ENCODE measurements at places on chromosomes 12 and 14.
A peak's percentile ranks its signal among the peaks of the same experiment; 100 is the strongest.

GRCh38 chr12:122893208-122894153, 2.4 kb downstream of the VPS37B start:
- no peak for DNase-seq

- DNase-seq = no peak
Observed at GRCh38 chr14:85293612-85294234, 236.2 kb upstream of the FLRT2 start.

GRCh38 chr14:76597387-76597786, 163.9 kb upstream of the VASH1 start:
- no peak for DNase-seq

DNA sequence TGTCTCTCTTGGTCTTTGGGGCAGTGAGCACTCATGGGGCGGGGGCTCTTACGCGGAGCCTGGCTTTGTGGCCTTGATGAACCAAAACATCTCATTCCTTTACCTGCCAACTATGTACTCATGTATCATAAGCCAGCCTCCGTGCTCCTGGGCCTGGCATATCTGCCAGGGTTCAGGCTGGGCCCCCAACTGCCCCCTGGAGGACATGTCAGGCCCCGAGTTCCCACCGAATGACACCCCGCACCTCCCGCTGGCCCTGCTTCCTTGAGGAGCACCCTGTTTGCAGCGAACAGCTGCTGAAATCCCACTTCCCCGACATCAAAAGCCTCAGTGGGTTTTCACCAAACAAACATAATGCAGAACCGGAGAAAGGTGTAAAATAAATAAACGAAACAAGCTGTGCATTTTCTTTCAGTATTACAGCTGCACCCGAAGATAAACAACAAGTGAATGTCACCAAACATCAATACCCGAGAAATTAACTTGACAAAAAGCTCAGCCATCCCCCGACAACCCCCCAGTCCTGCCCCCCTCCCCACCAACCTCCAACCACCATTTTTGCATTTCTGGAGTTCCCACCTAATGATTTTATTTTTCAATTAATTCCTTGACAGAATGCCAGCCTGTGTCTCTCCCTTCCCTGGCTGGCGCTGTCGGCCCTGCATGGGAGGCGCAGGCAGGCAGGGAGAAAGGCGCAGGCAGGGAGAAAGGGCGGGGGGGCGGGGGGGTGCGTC, 139.2 kb downstream of the RBM19 start:
- DNase-seq = no peak

DNA sequence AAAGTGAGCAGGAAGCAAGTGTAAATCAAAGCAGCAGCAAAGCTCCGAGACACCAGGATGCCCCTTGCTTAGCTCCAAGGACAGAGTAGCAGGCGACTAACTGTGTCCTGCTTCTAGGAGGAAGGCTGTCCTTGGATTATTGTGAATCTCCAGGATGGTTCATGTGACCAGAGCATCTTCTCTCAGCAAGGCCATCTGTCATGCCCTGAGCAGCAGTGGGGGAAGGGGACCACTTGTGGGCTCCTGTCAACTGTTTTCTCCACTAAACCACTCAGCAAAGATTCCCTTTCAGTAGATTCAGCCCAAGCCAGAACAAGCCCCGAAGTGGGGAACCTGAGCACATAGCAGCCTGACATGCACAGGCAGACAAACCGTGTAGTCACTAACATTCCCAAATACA, 19.4 kb downstream of the MAP3K9 start:
- no peak for DNase-seq

DNA sequence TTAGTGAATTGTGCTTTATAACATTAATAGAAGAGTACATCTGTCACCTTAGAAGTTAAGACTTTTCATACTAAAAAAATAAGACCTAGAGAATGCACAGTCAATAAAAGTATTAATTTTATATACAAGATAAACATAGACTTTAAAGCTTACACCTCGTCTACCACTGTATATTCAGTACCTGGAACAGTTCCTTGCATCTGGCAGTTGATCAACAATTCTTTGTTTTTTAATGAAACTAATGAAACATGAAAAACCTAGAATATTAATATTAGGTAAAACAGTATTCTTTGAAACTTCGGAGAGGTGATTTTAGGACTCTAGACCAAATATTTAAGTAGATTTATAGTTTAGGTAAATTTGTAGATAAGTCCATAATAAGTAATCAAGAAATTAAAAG, 4.3 kb downstream of the GOLT1B start:
- no peak for DNase-seq

- no peak for DNase-seq
Observed at GRCh38 chr12:69067713-69068112, 134.7 kb upstream of the CPM start.

- DNase-seq = no peak
Observed at GRCh38 chr12:107287436-107288413, 194.4 kb upstream of the CRY1 start.

DNA sequence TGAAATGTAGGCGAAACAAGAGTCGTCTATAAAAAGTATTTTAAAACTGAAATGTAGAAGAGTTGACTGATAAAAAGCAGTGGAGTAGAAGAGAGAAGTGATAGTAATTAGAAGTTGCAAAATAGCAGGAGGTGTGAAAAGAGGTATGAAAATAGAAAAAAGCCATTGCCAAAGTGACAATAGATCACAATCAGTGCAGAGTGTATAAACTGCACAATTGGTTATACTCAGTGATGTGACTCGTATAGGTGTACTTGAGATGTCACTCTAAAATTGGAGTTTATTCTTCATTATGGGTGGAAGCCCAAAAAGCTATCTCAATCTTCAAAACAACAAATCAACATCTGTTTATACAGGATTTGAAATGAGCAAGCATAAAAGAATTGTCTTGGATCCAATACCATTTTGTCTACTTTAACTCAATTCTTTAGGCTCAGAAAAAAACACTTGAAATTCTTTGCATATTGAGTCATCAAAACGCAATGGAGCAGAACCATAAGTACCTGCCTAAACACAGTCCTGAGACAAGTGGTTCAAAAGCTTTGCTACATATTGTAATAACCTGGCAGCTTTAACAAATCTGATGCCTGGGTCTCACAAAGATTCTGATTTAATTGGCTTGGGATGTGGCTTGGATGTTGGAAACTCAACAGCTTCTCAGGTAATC, 8.8 kb downstream of the IKBIP start:
- no peak for DNase-seq

DNA sequence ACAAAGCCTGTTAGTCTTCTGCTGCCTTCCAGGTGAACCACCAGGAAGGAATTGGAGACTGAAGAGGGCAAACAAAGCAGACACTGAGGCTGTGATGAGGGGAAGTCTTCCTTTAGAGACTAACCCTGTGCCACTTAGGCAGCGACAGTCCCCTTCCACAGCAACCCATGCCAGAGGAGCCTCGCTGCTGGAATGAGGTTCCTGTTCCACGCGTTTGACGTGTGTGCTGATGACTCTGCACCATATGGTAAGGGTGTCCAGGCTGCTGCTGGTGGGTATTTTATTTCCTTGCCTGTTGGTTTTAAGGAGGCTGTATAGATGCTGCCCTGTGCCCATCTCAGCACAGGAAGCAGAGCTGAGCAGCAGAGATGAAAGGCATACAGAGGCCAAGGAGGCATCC, 361.9 kb upstream of the FKBP4 start:
- DNase-seq = no peak

DNA sequence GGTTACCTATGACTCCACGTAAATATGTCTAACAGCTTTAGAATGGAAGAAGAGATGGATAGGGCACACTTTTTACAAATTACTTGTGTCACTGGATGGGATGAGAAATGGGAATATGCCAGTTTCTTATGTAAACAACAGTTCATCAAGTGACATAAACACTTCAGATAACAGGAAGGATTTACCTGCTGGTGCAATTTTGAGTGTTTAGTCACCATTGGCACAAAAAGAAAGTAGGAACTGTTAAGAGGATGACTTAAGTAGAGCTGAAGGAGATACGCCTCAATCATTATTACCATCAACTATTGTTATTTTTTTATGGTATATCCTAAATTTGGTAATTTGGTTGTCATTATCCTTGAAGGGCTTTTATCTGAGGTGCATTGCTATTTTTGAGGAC, 83.2 kb downstream of the RMST start:
- no peak for DNase-seq

DNA sequence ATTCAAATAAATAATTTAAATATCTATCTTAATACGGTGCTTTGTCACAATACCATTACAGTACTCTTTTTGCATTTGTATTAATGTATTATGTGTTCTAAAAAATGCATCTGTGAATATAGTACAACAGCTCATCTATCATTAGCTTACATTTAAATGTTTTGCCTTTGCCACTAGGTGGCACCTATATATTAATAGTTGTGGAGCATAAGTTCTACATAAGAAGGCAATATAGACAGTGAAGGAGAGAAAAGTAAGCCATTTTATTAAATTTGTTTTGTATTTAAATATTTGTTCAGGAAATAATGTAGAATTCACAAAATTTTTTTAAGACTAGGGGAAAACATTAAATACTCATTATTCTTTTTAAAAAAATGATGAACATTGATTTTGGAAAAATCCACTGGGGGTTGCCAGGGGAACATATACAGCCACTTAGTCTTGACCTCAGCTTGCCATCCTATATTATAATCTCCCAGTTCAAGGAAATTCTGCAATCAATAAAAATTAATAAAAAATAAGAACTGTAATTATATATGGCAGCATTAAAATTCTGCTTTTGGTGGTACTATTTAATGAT, 9.8 kb downstream of the CCER1 start:
- no peak for DNase-seq

DNA sequence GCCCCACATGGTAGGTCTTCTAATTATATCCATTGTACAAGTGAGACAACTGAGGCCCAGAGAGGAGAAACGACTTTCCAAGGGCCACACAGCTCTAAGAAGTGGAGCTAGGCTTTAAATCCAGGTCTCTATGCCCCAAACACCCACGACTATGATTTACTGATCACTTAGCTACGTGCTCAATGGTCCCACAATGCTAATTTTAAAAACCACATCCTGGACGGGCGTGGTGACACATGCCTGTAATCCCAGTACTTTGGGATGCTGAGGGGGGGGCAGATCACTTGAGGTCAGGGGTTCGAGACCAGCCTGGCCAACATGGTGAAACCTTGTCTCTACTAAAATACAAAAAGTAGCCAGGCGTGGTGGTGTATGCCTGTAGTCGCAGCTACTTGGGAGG, 8.4 kb upstream of the MLEC start:
- DNase-seq = no peak

DNA sequence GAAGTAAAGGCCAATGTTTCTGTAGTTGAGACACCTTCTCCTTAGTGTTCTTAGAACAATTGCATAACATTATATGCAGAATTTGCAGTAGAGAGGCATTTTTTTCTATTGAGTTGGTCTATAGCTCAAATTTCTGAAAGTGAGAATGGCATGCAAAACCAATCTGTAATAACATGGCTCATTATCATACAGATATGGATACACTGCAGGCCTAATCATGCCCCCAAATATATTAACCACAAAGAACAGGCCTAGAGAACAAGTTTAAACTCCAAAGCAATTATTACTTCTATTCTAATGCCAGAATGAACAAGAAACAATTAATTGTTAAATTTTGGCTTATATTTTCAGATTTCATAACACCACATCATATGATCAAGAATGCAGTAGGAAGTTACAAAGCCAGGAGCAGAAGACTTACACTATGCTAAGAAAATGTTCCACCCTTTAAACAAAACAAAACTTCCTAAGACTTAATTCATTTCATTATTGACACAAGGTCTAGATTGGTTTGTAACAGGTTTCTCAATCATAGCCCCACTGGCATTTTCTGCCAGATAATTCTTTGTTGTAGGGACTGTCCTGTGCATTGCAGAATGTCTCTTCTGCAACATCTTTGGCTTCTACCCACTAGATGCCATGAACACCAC, 26.9 kb downstream of the TMTC1 start:
- no peak for DNase-seq

- DNase-seq = no peak
Observed at GRCh38 chr12:15700595-15700994, 88.6 kb downstream of the EPS8 start.

DNA sequence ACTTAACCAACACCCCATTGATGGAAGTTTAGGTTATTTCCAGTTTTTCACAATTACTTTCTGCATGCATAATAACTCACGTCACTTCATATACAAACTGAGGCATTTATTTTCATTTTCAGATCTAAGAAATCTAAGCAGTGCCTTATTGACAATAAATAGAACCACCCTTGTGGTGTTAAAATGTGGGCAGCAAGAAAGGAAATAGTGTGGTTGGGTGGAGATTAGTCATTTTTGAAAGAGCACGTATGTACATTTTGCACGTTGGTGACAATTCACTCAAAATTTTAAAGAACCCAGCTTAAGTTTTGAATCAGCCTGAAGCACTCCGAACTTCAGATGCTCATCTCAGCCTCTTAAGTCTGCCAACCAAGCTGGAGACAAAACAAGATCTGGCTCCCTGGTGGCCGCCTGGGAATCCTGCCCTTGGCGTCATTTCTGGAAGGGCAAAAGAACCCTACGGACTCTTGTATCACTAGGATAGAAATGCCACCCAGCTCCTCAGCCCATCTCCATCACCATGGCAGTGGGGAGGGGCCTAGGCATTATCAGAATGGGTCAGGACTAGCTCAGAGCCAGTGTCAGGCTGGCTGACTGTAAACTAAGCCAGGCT, 89.5 kb upstream of the BCL2L14 start:
- peak; percentile 2 for DNase-seq

- DNase-seq = no peak
Observed at GRCh38 chr12:115830633-115831032, 446.9 kb downstream of the MED13L start.

DNA sequence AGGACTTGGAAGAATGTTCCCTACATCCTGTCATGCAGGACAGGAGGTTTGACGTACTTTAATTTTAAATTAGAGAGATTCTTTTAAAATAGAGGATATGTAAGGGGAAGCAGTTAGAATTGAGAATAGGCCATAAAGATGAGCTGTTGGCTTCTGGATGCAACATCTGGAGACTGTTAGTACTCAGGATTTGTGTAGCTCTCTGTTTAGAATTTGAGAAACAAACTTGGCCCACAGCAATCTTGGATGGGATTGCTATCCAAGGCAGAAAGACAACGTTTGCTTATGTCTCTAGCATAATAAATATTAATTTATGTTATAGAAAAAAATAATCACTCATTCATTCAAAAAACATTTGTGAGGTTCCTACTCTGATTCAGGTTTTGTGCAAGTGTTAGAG, 398.4 kb upstream of the NOVA1 start:
- no peak for DNase-seq

GRCh38 chr14:106837870-106838269, 1311.5 kb downstream of the TMEM121 start:
- no peak for DNase-seq

DNA sequence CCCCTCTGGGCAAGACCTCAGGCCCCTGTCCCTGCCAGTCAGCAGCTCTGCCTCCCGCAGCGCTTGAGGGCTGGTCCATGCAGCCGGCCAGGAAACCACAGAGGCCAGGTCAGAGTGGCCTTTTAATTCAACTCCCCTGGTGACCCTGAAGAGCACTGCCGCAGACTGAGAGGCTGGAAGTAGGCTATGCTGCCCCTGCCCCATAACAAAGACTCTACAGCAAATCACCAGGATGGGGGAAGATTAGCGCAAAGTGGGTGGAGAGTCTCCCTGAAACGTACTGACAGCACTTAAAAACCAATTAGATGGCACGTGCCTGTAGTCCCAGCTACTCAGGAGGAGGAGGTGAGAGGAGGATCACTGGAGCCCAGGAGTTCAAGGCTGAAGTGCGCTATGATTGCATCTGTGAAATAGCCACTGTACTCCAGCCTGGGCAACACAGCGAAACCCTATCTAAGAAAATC, 70.5 kb downstream of the ITPK1 start:
- DNase-seq = no peak

- no peak for DNase-seq
Observed at GRCh38 chr12:53489242-53489864, 9.9 kb downstream of the MAP3K12 start.

GRCh38 chr14:74065746-74066575, 18.3 kb downstream of the ALDH6A1 start:
- no peak for DNase-seq

GRCh38 chr12:80756875-80757274, 40.2 kb downstream of the MYF5 start:
- DNase-seq = no peak
